Hematopoietic multipotent progenitor cell treated with erythropoietin and hydrocortisone succinate and interleukin-3 and kit ligand, for 17 days (in vitro differentiated cells): ENCODE measurements at places on chromosomes 11 and 22.

- DNase-seq: no peak
Observed at GRCh38 chr22:33300165-33300564, 242.0 kb upstream of the SYN3 start.

GRCh38 chr22:19884161-19884953 lies 29.7 kb upstream of the GNB1L start:
- DNase-seq: no peak

- DNase-seq: no peak
Observed at GRCh38 chr22:30810105-30810504, 115.4 kb downstream of the OSBP2 start.

- DNase-seq: no peak
Observed at GRCh38 chr22:43044290-43044712, 29.4 kb upstream of the PACSIN2 start.

DNA sequence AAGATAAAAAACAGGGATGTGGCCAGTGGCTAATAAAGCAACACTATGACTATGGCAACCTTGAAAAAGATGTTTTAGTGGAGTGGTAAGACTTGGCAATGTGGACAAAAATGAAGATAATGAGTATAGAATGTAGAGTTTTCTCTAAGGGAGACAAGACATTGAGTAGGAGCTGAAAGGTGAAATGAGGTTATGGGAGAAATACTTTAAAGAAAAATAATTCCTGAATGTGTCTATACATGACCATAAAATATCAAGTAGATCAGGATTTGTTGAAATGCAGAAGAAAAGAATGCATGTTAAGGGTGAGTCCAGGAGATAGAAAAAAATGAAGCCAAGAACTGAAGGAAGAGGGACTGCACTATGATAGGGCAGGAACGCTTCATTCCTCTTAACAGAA lies 101.6 kb upstream of the CARD18 start:
- DNase-seq: no peak

- DNase-seq: no peak
Observed at GRCh38 chr11:111105566-111105965, 140.0 kb upstream of the POU2AF2 start.

DNA sequence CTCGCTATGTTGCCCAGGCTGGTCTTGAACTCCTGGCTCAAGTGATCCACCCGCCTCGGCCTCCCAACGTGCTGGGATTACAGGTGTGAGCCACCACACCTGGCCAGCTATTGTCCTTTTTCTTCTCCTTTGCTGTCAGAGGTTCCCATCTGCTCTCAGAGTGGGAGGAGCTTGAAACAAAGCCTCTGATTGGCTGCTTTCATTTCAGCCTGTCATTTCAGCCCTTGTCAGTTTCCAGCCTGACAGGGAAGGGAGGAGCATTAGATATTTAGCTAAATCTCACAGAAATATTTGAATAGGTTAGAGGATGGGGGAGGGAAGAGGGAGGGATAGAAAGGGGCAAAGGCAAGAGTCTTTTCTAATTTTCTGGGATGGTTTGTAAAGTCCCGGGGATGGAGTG lies 8.7 kb downstream of the SLC22A6 start:
- no peak for DNase-seq

DNA sequence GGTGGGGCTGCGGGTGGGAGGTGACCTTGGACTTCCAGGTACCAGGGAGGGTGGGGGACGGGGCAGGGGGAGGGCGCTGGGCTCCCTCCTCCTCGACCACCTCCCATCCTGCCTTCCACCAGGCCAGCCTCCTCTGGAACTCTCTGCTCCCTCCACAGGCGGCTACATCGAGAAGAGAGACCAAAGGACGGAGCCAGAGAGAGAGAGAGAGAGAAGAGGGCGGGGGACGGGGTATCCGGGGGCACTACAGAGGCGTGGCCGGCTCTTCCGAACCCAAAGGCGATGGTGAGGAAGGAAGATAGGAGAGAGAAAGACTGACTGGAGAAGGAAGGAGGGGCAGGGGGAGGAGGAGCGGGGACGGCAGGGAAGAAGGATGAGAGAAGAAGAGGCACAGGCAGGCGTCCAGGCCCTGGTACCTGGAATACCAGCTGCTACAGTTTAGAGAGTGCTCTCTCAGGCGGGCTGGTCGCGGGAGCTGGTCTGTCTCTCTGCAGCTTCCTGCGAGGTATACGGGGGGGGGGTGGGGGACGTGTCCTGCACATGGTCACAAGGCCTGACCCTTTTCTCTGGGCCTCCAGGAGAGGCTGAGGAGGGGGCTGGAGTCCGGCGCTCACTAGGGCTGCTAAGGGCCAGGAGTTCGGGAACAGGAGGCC lies 38.0 kb downstream of the IGSF9B start:
- no peak for DNase-seq

- no peak for DNase-seq
Observed at GRCh38 chr11:1353383-1354124, 36.2 kb upstream of the BRSK2 start.

DNA sequence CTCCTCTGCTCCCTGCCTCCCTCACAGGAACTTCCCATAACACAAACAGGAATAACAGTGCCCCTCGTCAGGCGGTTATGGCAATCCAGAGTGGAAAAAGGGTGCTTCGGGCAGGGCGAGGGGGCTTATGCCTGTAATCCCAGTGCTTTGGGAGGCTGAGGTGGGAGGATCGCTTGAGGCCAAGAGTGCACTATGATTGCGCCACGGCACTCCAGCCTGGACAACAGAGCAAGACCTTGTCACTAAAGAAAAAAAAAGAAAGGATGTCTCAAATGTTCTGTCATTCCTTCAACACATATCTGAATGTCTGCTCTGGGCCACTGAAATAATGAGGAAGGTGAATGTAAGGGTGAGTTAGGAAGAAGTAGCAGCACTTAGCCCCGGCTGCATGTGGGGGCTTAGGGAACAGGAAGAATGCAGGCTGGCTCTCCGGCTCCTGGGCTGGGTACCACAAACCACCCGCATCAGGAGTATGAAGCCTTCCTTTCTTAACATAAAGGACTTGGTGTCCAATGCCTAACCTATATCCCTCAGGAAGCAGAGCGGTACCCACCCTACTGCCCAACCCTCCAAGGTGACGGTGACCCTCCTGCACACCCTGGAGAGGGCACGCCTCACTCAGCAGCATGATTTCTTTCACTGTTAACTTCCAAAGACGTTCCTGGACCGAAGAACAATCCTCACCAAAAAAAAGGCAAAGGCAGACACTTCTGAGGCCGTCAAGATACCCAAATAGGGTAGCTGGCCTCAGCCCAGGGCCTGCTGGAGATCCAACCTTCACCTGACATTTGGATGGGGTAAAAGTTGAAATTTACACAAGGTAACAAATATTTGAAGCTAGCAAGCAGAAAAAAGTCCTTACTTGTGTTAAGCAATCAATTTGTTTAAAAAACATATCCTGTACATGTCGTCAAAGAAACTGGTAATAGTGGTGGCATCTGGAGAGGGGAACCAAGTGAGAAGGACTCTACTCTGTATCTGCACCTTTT lies 3.8 kb downstream of the CPT1A start:
- DNase-seq: no peak

GRCh38 chr11:66881451-66881835 lies 24.6 kb downstream of the LRFN4 start:
- no peak for DNase-seq

GRCh38 chr11:4430051-4430450 lies 19.0 kb upstream of the OR52K2 start:
- no peak for DNase-seq

DNA sequence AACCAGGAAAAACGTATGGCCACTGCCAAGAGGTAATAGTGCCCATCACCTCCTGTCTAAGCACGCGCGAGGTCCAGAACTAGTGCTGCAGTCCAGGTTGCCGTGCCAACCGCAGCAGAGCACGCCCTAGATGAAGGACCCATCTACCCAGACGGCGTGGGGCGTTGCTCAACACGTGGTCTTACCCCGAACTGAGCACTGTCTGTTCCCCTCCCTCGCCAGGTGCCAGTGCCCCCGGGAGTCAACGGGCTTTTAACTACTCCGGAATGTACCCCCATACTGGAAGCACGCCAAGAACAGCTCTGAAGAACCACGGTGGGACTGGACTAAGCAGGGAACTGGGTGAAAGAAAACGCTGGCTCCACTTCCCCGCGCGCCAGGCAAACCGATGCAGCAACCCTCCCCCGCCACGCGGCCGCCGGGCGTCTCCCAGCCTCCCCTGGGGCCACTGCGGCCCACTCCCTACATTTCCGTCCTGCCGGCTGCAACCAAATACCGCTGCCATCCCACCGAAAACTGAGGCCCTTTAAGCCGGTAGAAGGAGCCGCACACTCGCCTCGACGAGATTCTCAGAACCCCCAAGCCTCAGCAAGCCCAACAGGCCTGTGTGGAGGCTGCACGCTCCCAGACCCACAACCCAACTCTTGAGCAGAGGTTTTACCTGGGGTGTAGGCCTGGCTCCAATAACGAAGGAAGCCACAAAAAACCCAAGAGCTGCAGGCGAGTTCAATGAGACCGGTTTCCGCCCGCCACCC lies at the start of gene HSPA8:
Gene HSPA8 (minus strand): TSS at position 734 of the 755 bp plus-strand sequence. CDS start 812 bp downstream, outside the sequence.
- DNase-seq: peak; percentile 85

DNA sequence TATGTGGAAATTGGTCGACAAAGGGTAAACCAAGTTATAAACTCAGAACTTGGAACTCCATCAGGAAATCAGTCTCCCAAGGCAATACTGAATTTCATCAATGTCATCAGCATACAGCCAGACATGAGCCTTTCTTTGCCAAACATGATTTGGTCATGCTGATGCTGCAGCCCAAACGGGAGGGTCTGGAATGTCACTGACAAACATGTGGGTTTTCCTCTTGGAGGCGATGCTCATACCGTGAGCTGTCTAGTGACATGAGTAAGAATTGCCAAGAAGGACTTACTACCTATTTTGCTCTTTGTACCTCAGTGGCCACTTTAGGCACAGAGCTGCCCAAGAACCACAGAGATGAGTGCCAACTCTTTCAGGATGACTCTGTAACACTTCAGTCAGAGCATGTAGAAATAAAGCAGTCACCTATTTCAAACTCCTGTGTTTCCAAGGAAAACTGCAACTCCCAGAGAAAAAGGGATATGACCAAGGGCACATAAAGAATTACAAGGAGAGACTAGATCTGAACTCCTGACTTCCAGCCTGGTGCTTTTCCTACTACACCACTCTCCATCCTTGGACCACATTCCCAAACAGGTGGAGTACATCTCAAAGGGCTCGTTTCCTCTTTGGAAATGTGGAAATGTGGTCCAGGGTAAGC lies 24.3 kb upstream of the MRGPRX2 start:
- DNase-seq: no peak

- no peak for DNase-seq
Observed at GRCh38 chr11:31820438-31820818, 9.3 kb upstream of the PAX6 start.

GRCh38 chr11:22416462-22416861 lies 78.3 kb downstream of the SLC17A6 start:
- DNase-seq: no peak

DNA sequence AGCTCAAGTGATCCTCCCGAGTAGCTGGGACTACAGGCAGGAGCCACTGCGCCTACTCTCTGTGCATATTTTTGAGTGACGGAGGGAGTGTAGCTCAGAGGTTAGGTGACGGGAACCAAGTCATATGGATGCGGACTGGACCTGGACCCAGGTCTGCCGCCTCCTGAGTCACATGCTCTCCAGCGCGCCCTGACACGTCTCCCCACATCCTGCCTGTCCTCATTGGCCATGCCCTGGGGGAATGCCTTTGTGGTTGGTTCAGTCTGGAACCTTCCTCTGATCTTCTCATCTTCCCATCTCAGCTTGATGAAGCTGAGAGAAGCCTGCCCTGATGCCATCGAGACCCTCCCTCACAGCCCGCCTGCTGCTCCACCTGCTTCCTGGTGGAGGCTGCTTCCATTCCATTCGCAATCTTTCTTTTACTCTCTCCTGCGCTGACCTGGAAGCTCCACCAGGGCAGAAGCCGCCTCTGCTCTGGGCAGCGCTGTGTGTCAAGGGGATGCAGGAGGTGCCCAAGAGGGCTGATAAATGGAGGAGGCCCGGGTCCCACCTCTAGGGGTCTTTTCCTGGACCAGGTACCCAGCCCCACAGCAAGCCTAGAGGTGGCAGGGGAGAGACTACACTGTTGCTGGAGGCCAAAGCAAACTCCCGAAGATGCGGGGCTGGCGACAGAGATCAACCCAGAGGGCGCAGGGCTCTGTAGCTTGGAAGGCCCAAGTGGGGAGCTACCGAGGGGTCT lies 13.9 kb upstream of the BAIAP2L2 start:
- no peak for DNase-seq

- DNase-seq: no peak
Observed at GRCh38 chr11:121802542-121802941, 313.5 kb downstream of the BLID start.
